NCI-H1417 treated with DMSO at 0.1 percent for 48 hours (cell line): ENCODE measurements at places on chromosomes 7 and 10.

GRCh38 chr7:92765725-92766124 lies 70.6 kb downstream of the CDK6 start:
- DNase-seq, result no peak

DNA sequence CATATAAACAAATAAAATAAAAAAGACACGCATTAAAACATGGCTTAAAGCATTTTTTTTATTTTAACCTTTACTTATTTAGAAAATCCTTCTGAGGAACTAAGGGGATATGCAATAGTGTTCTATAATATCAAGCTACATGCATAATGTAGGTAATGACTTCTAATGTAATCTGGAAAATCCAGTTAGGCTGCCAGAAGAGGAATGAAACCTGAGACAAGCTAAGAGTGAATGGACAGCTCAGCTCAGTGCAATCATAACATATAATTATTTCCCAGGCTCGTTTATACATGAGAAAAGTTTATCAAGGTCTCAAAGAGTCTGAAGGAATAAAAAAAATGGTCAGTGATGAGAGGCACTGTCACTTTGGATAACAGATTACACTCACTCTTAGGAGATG lies 649.0 kb upstream of the PCDH15 start:
- DNase-seq, result no peak

- DNase-seq, result no peak
Observed at GRCh38 chr10:58254644-58255043, 13.1 kb downstream of the IPMK start.

DNA sequence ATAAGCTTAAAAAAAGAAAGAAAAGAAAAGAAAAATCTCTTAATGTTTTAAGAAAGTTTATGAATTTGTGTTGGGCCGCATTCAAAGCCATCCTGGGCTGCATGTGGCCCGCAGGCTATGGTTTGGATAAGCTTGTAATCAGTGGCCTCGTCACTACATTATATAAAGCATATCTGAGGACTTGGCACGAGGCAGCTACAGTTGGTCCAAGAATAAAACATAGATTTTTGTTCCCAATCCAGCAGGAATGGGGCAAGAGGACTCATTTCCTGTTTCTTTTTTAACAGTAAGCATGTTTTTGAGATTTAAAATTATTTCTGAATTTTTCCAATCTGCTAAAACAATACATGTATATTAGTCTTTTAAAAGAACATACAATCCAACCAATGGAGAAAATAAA lies 28.6 kb downstream of the MCM10 start:
- DNase-seq, result no peak

DNA sequence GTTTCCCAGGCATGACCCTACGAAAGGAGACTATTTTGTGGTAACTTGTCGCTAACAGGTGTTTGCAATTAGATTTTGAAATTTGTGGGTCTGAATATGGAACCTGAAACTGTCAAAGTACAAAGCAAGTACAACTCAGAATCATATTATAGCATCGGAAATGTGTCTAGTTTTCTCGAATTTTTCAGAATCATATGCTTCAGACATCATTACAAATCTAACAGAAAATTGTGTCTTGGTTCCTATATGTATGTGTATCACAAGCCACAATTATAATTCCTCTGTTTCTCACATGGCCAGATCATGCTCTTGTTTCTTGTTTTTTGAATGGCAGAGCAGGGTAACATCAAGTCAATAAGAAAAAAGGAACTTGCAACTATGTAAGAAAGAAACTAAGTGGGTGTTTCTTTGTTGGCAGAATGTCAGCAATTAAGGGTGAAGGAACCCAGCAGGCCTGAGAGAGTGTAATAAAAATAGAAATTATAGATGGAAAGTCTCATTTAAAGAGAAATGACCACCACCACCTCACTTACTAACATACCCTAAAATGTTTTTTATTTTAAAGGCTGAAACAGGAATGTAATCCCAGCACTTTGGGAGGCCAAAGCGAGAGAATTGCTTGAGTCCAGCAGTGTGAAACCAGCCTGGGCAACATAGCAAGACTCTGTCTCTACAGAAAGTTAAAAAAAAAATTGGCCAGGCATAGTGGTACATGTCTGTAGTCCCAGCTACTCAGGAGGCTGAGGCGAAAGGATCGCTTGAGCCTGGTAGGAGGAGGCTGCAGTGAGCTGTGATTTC lies 51.3 kb downstream of the PRTFDC1 start:
- no peak for DNase-seq

GRCh38 chr10:11245095-11245479 lies 227.4 kb downstream of the CELF2 start:
- no peak for DNase-seq
